ENCODE measurements at places on chromosomes 4 and X. TPM values are rescaled to one million over a fixed set of nuclear protein-coding genes. Genes with fewer than 3 reads are reported as not detected.

PDGFC gene
- total RNA-seq = 15.3 TPM

AFAP1 gene
- 29.8 TPM for total RNA-seq

NLGN4X gene
- total RNA-seq = 0.40 TPM

HPSE gene
- total RNA-seq = 4.4 TPM

GC gene
- not detected for total RNA-seq

SLC9A7 gene
- total RNA-seq = 9.3 TPM

FAT4 gene
- total RNA-seq = 40.3 TPM

DRP2 gene
- total RNA-seq = not detected

Data from lung microvascular endothelial cell (primary cell).